ENCODE measurements at places on chromosomes 4 and X. TPM values are rescaled to one million over a fixed set of nuclear protein-coding genes. Genes with fewer than 3 reads are reported as not detected.

ZNF185 gene
- 5.3 TPM for total RNA-seq

TMEM175 gene
- 13.5 TPM for total RNA-seq

SERPINA7 gene
- total RNA-seq: not detected

OPRPN gene
- not detected for total RNA-seq

CLTRN gene
- total RNA-seq: 0.09 TPM

MAGED4B gene
- 35.9 TPM for total RNA-seq

NAT8L gene
- under 0.01 TPM for total RNA-seq

DGAT2L6 gene
- not detected for total RNA-seq

- DNase-seq: no peak
Measured at GRCh38 chr4:120942776-120943175, 20.2 kb upstream of the PRDM5 start.

- no peak for DNase-seq
Measured at GRCh38 chr4:16118090-16118489, 34.3 kb upstream of the PROM1 start.

GRCh38 chr4:176798540-176798939 lies 5.8 kb upstream of the VEGFC start:
- no peak for DNase-seq

DNA sequence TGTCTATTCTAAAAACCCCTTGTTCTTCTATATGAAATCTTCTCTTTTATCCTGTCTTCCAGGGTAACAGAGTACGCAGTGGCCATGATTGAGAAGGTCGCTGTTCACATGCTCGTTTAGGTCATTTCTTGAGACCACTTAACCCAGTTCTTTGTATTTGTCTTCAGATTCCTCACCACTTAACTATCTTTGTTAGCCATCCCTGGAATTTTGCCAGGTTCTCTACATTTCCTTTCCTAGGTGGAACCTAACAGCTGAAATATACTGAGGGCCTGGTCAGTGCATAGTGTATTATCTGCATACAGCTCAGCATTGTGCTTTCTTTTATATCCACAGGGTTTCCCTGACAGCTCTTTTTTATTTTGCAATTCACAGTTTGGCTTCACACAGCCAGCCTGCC lies 148.9 kb upstream of the GALNT7 start:
- no peak for DNase-seq

GRCh38 chr4:85968945-85969819 lies 390.7 kb downstream of the MAPK10 start:
- peak; percentile 84 for DNase-seq

GRCh38 chr4:155120536-155120935 lies 87.9 kb upstream of the NPY2R start:
- no peak for DNase-seq

DNA sequence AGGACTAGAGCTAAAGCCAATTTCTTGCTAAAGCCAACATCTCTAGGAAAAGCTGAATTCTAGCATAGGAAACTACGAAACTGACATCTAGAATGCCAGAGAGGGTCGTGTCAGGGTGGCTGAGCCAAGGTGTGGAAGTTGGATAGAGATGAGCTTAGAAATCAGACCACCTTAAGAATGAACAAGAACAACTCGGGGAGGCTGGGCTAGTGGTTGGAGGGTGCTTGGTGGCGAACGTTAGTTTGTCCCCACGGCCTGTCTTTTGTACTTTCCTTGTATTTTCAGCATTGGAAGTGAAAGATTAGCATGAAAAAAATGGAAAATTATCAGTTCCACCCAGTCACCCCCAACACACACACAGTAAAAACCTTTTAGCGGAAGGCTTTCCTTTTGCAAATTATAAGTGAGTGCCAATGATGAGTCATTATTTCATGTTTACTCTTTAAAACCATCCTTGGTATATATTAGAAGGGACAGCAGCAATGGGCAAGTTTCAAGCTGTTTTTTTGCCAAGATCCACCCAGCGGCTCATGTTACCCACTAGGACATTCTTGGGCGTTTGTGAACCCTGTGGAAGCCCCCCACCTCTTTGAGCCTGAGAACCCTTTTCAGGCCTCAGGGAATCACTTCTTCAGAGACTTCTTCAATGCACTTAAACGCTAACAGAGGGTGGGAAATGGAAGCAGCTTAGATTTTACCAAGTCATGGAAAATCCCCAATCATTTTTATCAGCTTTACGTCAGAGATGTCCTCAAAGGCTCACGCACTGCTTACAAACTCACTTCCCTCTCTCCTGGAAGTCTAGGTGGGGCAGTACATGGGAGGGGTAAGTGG lies 4.9 kb upstream of the PPEF1 start:
- peak; percentile 28 for DNase-seq

GRCh38 chr4:145481942-145482208 lies 222 bp downstream of the SMAD1 start:
- DNase-seq: no peak

GRCh38 chr4:175215657-175216056 lies 297.5 kb downstream of the ADAM29 start:
- no peak for DNase-seq

GRCh38 chrX:54944816-54945215 lies 24.2 kb downstream of the TRO start:
- DNase-seq: no peak

DNA sequence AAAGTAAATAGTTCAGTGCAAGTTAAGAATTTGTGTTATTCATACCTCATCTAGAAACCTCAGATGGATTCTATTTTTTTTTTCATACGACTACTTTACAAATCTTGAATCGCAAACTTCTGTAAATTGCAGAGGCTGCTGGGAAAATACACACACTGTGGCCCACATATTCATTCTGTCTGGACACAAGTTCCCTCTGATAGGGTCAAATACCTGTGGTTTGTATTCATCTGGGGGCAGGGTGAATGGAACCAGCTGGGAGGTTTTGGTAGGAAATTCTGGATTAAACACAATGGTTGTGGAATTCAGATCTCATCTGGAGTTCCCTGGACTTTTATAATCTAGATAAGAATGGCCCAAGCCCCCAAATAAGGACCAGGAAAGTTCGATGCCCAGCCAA lies 56.2 kb downstream of the SPATA18 start:
- no peak for DNase-seq
